ENCODE measurements at places on chromosomes 7 and 10.

- DNase-seq, result no peak
Measured at GRCh38 chr7:129499999-129500398, 2.3 kb upstream of the SMKR1 start.

GRCh38 chr10:34008656-34009055 is 674.2 kb upstream of the NRP1 start:
- DNase-seq, result no peak

GRCh38 chr7:106755641-106756040 is 94.7 kb upstream of the CCDC71L start:
- DNase-seq, result no peak

DNA sequence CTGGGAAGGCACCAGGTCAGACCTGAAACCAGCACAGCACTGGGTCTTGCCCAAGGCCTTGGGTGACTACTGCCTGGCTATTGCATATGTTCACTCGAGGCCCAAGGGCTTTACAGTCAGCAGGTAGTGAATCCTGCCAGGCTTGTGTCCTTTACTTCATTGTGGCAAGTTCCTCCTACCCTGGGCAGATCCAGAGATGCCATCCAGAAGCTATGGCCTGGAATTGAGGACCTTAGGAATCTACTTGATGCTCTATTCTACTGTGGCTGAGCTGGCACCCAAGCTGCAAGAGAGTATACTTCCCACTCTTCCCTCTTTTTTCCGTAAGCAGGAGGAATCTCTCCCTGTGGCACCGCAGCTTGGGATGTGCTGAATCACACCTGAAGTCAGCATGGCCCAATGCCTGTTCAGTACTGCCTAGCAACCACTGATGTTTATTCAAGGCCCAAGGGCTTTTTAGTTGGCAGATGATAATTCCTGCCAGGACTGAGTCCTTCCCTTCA is 246.7 kb upstream of the CTBP2 start:
- no peak for DNase-seq

DNA sequence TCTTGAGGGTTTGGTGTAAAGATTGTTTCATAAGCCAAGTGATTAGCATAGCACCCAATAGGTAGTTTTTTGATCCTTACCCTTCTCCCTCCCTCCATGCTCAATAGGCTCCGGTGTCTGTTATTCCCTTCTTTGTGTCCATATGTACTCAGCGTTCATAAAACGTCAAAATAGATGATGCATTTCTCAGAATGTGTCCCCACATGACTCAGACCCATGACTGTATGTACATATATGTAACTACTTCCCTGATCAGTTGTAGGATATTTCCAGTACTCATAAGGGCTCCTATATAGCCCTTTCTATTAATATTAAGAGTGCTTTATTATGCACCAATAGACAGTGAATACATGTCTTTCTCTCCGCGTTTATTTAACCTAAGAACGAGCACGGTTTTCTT is 466.9 kb downstream of the KIF20B start:
- no peak for DNase-seq

GRCh38 chr7:24395512-24395911 is 111.5 kb downstream of the NPY start:
- no peak for DNase-seq

DNA sequence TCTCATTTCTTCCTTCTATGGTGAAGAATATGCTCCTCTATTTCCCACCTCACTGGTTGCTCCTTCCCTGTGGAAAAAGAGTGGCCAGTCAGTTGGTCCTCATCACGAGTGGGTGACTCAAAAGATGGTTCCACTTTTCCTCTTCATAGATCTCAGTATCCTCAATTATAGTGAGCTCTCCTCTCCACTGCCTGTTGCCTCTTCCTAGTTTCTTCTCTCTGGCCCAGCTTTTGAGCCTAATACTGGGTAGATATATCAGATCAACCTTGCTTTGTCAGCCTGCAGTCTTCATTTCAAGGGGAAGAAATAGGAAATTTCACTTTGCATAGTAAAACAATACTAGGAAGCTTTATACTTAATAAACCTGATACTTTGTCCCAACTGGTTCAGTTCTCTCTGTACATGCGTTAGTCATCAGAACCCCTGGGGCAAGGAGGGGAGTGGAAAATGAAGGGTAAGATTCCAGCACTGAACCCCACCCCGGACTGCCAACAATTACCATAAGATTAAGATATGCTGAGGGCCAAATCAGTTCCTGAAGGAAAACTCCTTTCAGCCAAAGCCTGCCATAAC is 15.5 kb upstream of the WNT16 start:
- no peak for DNase-seq

DNA sequence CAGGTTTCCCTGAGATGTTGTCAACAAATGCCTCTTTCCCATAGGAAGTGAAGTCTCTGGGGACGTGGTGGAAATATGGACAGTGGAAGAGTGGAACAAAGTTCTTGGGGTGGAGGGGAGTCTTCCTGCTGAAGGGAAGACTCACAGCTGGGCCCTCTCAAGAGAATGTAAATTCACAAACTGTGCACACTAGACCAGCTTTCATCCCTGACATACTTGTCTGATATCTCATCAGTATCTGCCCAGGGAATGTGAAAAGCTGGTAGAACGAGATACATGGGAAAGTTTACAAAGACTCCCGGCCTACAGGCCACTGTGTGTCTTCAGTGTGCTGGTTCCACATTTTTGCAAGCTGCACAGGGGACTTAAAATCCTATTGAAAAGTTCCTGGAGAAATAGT is 16.7 kb upstream of the CCDC3 start:
- no peak for DNase-seq

DNA sequence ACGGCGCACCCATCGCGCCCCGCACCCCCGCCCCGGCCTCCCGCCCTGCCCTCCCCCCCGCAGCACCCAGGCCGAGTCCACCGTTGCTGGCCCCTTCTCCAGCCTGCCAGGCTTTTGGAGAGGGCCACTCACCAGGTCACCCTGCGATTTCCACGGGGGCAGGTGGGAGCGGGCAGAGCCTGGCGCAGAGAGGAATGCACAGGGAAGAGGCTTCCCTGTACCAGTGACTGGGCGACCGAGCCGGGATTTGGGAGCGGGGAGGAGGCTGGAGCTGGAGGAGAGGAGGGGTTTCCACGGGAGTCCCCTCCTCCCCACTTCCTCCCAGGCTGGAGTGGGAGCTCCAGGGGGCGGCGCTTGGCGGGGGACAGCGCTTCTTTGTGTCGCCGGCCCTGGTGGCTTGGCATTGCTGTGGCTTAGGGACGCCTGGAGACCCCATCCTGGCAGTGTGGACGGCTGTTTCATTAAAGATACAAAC is 19.3 kb downstream of the TCAF1 start:
- DNase-seq, result no peak

DNA sequence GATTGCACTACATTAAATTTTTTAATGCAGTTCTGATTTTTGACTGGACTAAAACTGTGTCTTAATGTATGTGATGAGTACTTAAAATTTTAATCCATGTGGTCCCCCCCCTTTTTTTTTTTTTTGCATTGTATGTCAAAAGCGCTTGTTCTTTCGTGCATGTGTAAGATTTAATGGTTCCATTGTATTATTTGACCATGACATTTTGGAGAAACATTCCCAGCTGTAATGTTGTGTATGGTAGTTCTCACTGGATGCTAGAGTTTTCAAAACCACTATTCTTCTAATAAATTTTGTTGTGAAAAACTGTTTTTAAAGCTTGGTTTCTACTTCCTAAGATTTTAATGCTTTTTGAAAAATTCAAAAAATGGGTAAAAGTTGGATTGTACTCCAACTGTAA is 132.0 kb downstream of the LCOR start:
- DNase-seq, result no peak

Data from stimulated activated CD8-positive, alpha-beta memory T cell treated with anti-CD3 and anti-CD28 coated beads, Interleukin-7, amount 100 ng/mL, for 48 hours (primary cell).